Pons (tissue), 1 donor: ENCODE measurements at places on chromosomes 1 and 21.

- no peak for DNase-seq
Measured at GRCh38 chr1:233112186-233113008, 162.0 kb downstream of the NTPCR start.

DNA sequence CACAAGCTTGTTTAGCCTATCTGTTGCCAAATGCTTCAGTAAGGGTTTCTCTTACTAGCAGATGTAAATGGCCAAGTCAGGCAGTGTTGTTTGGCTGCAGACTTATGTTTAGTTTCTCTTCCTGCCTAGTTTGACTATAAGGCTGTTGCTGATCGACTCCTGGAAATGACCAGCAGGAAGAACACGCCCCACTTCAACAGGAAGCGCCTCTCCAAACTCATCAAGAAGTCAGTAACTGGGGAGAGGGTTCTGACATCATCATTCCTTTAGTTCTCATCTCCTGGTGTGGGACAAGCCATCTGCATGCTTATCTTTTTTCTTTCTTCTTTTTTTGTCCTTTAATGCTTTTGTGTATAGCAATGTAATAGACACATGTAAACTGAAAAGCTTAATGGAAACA is 25.1 kb downstream of the RRP1B start:
- DNase-seq, result peak; percentile 22

GRCh38 chr1:41742219-41742618 is 176.5 kb downstream of the HIVEP3 start:
- DNase-seq, result peak; percentile 69

GRCh38 chr21:16583556-16583955 is 853.8 kb downstream of the USP25 start:
- no peak for DNase-seq

GRCh38 chr1:89855413-89856123 is 34.7 kb downstream of the LRRC8D start:
- DNase-seq, result no peak

DNA sequence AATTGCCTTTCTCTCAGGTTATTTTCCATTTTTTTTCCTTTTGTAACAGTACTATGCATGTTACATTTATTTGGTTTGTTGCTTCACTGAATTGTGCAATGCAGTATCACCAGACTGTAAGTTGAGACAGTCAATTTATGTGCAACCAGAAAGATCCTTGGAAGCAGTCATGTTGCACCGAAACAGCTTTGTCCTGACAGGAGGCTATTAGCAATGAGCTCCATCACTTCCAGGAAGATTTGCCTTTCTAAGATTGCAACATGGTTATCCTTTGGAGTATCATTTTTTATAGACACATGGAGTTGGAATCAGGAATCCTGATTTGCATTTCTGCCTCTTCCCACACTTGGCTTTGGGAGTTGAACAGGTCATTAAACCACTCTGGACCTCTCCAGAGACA is 84.5 kb upstream of the ST6GALNAC5 start:
- no peak for DNase-seq
